ENCODE measurements at places on chromosomes 7 and 10.

GRCh38 chr7:20786779-20787659 lies at the start of gene SP8:
SP8 (minus strand) TSS chr7:20786886; CDS start chr7:20786798, 88 bp downstream.
- peak; percentile 47 for DNase-seq

DNA sequence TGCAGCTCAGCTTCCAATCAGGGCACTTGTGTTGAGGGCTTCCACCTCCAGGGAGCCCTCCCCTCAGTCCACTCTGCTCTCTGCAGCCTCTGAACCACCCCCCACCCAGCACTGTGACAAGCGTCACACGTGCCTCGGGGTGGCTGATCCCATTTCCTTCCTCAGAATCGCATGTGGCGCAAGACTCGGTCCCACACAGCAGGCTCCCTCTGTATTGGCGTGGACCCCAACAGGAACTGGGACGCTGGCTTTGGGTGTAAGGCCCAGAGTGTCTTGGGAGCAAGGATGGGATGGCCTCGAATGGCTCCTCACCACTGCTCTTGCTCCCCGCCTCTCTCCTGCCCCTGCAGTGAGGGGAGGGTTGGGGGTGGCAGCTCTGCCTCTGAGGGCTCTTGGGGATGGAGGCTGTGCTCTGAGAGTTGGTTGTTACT lies 4.1 kb downstream of the CPA1 start:
- DNase-seq = no peak

DNA sequence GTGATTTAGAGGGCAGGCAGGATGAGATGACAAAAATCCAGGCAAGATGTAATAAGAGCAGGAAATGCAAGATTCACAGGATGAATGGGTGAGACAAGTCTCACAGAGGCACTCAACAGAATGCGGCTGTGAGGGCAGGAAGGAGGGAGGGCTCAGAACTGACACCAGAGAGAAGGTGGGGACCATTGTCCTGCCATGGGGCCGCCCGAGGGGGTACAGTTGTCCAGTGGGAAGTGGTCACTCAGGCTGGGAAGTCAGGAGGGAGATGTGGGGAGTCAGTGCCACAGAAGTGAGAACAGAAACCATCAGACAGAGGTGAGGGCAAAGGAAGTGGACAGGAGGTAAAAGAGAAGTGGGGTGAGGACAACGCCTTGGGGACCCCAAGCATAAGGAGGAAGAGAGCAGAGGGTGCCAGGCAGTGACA lies 8.9 kb downstream of the HIP1 start:
- no peak for DNase-seq

GRCh38 chr7:123622660-123623386 lies 21.2 kb downstream of the ASB15 start:
- DNase-seq = no peak
